ENCODE measurements at places on chromosomes 16 and 17.
A peak's percentile ranks its signal among the peaks of the same experiment; 100 is the strongest.

DNA sequence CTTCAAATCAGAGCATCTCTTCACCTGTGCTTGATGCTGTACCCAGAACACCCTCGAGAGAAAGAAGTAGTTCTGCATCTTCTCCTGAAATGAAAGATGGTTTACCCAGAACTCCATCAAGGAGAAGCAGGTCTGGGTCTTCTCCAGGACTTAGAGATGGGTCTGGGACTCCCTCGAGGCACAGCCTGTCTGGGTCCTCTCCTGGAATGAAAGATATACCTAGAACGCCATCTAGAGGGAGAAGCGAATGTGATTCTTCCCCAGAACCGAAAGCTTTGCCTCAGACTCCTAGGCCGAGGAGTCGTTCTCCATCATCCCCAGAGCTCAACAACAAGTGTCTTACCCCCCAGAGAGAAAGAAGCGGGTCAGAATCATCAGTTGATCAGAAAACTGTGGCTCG is 12.3 kb downstream of the SRRM2 start:
- no peak for DNase-seq

GRCh38 chr17:6695051-6695450 is 18.1 kb downstream of the SLC13A5 start:
- no peak for DNase-seq

- peak; percentile 12 for DNase-seq
These were observed 193.0 kb downstream of the SPECC1 start for GRCh38 chr17:20202141-20202621.

- DNase-seq, result no peak
These were observed 82.6 kb downstream of the IRX3 start for GRCh38 chr16:54203851-54204505.

DNA sequence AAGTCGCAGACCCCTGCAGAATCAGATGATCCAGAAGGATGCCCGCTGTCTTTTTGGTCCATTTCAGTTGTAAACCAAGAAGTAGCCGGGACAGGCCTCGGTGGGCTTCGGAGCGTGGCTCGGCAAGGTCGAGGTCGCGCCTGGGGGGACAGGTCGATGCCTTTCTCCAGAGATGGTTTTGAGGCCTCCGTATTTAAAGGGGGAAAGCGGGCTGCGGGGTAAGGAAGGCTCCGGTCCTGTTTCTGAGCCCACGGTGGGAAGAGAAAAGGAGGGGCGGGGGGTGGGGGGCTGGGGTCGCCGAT is 7.5 kb upstream of the GNG13 start:
- DNase-seq, result no peak

Measured in Calu3 (cell line).